ENCODE measurements at places on chromosomes 4 and X.

- no peak for DNase-seq
Measured at GRCh38 chrX:105526431-105526830, 295.9 kb upstream of the NRK start.

DNA sequence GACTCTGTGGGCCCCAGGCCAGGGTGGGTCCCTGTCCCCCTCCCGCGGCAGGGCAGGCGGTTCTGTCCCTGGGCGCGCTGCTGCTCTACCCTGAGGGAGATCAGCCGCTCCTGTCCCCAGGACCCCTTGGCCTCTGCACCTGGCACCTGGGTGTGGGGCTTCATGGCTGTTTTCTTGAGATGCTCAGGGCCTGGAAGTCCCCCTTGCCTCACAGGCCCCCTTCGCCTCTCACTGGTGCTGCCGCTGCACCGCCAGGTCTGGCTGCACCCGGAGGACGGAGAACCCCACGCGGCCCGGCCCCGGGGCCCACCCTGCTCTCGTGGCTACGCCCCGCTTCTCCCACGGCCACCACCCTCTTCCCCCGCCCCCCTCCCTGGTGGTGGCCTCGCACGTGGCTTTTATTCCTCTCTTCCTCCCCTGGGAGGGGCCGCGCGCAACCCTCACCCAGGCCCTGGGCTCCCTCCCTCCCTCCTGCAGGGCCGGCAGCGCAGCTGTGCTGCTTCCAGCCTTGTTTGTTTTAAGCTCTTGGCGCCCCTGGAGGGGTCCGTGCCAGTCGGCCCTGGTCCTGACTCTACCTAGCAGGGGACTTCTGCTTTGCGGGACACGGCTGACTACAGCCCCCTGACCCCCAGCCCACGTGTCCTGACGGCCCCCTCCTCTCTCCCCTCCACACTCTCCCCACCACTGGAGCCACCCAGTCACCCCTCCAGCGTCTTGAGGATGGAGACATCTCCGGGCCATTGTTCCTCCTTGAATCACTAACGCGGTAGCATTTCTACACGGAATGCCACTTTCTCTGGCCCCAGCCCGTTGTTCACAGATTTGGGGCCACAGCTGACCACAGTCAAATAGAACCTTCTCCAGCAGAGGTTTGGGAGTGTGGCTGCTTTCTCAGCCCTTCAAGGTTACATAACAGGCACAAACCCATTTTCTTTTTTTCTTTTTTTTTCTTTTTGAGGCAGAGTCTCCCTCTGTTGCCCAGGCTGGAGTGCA, 20.6 kb upstream of the CLDN24 start:
- DNase-seq = no peak

DNA sequence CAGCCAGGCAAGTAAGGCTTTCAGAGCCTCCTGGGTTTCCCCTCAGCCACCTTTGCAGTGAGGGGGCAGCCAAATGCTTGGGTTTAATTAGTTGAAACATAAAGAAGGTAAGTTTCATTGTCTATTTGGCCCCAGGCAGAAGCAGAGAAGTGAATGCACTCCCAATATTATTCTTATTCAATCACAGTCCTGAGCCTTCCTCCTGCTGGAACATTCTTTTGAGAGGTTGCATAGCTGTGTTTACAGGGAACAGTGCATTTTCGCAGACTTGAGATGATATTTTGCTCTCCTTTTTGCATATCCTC, 13.9 kb downstream of the SLC2A9 start:
- no peak for DNase-seq

- DNase-seq = no peak
Measured at GRCh38 chrX:97854086-97854485, 970.4 kb downstream of the RPA4 start.

DNA sequence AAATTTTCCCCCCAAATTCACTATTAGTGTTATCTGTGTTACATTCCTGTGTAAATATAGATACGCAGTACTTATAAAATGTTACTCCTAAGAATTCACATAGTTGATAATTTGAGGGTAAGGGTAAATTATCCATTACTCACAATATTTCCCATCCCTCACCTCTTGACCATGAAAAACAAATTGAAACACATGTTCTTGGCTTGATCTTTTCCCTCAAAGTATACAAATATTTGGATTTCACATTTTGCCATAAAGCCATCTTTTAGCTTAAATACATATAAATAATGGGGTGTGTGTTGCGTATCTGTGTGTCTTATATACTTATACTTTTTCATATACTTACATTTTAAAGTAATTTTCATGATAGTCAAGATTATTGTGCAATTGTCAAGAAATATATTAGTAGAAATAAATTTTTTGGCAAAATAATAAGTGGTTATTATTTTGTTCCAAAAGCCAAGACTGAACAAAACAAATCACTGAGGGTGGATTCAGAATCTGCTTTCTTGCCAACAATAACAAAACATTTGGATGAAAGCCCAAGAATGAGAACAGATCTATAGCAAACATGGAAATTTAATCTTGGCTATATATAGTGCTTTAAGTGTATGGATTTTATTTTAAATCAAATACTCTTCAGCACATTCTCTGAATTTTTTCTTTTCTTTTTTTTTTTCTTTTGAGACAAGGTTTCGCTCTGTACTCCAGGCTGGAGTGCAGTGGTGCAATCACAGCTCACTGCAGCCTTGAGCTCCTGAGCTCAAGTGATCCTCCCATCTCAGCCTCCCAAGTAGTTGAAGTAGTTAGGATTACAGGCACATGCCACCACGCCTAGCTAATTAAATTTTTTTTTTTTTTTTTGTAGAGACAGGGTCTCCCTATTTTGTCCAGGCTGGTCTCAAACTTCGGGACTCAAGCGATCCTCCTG, 48.5 kb upstream of the PRSS48 start:
- peak; percentile 74 for DNase-seq

- peak; percentile 79 for DNase-seq
Measured at GRCh38 chrX:63747331-63747730, 37.7 kb downstream of the ARHGEF9 start.

- peak; percentile 75 for DNase-seq
Measured at GRCh38 chr4:57426779-57427395, 316.7 kb upstream of the IGFBP7 start.

- DNase-seq = peak; percentile 37
Measured at GRCh38 chr4:5192271-5192670, 141.0 kb downstream of the STK32B start.

- DNase-seq = peak; percentile 89
Measured at GRCh38 chr4:65383589-65384305, 286.5 kb downstream of the EPHA5 start.

DNA sequence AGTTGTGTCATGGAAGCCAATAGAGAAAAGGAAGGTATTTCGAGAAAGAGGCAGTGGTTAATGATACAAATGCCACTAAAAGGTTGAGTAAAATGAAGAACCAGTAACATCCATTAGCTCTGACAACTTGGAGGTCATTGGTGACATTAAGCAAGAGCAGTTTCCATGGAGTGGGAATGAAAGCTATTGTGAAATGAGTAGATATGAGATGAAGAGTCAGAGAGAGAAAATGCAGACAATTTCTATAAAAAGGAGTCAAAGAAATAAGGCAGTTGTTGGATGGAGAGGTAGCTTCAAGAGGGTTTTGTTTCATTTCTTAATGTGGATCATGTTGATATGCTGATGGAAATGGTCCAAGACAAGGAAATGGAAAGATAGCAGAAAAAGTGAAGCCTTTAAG, 9.6 kb upstream of the AMTN start:
- DNase-seq = peak; percentile 1

GRCh38 chr4:159505266-159505975, 402.5 kb downstream of the RAPGEF2 start:
- DNase-seq = no peak

GRCh38 chr4:73213916-73214653, 44.5 kb downstream of the ANKRD17 start:
- peak; percentile 72 for DNase-seq

DNA sequence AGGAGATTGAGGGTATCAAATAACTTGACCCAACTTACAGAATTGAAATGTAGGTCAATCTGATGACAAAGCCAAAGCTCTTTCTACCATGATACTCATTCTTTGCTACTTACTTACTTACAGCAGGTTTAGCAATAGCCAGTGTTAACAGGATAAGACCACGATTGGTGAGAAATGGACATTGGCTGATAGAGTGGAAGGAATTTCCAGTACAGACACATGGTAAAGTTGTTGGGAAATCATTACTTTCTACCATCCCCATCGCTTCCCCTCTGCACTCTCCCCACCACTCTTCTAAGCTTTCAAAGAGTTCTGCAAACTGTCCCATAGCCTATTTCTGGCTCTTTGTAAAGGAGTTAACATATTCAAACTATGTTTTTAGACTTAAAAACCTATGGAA, 119.7 kb downstream of the CHRNA9 start:
- DNase-seq = no peak

DNA sequence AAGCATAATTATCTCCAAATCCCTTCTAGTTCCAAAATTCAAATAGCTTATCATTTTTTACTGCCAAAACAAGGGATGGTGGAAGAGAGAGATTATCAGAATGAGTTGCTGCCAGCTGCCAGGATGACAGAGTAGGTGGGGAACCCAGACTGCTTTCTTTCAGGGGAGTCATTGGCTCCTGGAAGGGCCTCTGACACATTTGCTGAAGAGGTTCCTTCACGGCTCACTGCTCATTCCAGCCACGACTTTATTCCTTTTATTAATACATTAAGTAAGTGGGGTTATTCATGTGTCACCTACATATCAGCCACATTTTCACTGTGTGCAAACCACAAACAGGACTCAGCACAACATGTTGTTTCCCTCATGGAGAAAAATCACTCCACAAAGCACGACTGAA, 12.7 kb upstream of the SMIM43 start:
- DNase-seq = no peak

DNA sequence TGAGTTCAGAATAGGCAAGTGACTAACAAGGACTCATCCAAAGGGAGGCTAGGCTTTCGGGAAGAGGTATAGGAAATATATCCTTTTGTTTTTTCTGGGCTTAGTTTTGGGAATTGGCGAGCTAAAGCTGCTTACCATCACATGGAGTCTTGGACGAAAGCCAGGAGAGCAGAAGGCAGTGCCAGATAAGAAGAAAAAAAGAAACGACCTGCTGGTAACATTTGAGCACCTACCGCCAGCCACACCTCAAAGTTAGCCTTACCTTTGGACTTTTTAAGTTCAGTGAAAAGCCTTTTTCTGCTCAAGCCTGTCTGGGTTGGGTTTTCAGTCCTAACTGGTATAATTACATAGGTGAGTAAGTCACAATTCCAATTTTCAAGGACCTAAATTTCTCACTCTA, 85.1 kb upstream of the LCORL start:
- no peak for DNase-seq

DNA sequence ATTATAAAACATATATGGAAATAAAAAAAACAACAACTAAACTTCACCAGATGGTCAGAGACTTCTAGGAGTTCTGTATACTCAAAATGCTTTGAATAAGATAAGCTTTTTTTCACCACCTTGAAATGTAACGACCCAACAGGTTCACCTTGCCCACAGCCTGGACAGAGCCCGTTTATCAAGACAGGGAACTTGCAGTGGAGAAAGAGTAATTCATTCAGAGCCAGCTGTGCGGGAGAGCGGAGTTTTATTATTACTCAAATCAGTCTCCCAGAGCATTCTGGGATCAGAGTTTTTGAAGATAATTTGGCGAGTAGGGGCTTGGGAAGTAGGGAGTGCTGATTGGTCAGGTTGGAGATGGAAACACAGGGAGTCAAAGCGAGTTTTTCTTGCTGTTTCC, 38.5 kb downstream of the AGA start:
- DNase-seq = no peak

GRCh38 chrX:42943051-42943974, 165.3 kb upstream of the PPP1R2C start:
- no peak for DNase-seq

DNA sequence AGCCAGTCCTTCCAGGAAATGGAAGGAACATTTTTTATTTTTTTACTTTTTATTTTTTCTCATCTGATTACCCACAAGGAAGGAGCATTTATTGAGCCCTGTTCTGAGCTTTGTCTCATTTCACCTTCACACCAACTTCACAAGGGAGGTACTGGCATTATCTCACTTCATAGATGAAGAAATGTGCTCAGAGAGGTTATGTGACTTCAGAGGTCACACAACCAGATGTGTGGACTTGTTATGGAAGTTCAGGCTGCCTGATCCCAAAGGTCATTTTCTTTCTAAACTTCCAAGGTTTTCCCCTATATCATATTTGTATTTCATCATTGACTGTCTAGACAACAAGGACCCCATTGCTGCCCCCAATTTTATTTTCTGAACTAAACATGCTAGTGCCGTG, 160.3 kb downstream of the DCLK2 start:
- no peak for DNase-seq

- DNase-seq = no peak
Measured at GRCh38 chr4:2799971-2800690, 7.2 kb downstream of the SH3BP2 start.

GRCh38 chr4:105257817-105258495, 111.3 kb downstream of the TET2 start:
- DNase-seq = peak; percentile 3

GRCh38 chrX:70970482-70970995, 39.6 kb upstream of the SLC7A3 start:
- DNase-seq = peak; percentile 18

- no peak for DNase-seq
Measured at GRCh38 chr4:144649646-144650045, 3.7 kb downstream of the HHIP start.

DNA sequence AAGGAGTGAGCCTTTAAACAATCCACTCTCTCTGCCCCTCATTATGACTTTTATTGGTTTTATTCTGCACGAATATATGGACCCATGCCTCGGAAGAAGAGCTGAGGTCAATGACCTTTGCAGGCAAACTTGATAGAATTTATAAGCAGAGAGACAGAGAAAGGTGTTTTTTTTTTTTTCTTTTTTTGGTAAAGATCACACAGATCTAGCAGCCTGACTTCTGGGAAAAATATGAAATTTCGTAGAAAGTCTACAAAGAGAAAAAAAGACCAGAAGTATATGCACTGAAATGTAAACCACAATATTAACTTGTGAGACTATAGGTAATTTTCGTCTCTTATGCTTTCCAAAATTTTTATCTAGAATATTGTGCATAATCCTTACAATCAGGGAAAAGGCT, 61.6 kb downstream of the LEF1 start:
- DNase-seq = no peak

GRCh38 chr4:142095886-142096605, 459.7 kb downstream of the IL15 start:
- peak; percentile 94 for DNase-seq

GRCh38 chr4:114857831-114858230, 255.6 kb downstream of the NDST4 start:
- DNase-seq = no peak

Measured in fibroblast of skin of back (primary cell).